ENCODE measurements at places on chromosomes 13 and 19.

GRCh38 chr19:51127755-51128154 is 3.0 kb downstream of the SIGLEC9 start:
- no peak for DNase-seq

GRCh38 chr13:97945792-97946419 is 7.6 kb upstream of the IPO5 start:
- no peak for DNase-seq

DNA sequence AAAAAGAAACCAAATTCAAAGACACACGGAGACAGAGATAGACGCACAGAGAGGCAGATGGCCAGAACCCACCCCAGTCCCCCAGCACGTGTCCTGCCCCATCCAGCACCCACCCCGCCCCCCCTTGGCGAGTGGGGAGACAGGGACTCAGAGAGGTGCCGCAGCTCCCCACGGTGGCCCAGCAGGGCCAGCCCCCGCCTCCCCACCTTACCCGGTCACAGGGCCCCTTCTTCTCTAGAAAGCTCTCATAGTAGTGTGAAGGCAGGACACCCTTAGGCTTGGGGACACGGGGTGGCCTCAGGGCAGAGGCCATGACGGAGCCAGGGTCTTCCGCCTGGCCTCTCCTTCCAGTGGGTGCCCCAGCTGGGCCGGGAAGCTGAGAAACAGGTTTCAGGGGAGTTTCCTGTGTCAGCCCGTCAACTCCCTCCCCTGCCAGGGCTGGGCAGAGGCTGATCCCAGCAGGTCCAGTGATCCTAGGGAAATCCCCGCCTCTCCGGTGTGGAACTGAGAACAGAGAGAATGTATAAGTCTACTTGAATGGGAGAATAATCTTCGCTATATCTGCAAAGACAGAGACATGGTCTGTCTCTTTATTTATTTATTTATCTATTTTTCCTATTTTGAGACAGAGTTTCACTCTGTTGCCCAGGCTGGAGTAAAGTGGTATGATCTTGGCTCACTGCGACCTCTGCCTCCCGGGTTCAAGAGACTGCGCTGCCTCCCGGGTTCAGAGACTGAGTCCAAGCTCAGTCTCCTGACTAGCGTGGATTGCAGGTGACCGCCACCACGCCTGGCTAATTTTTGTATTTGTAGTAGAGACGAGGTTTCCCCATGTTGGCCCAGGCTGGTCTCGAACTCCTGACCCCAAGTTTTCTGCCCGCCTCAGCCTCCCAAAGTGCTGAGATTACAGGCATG is at the start of gene STAP2:
STAP2 (minus strand) TSS at position 387 of the 915 bp plus-strand sequence; CDS start at position 313, 74 bp downstream.
- DNase-seq, result no peak

GRCh38 chr13:76944456-76944855 is 3.9 kb upstream of the ACOD1 start:
- no peak for DNase-seq

GRCh38 chr13:28475916-28476725 is 18.8 kb downstream of the FLT1 start:
- no peak for DNase-seq

GRCh38 chr13:107360010-107360409 is 792.1 kb upstream of the ARGLU1 start:
- DNase-seq, result no peak

GRCh38 chr19:1138121-1138520 is 34.3 kb downstream of the GPX4 start:
- no peak for DNase-seq

- DNase-seq, result no peak
Measured at GRCh38 chr19:10968527-10969135, 7.8 kb downstream of the SMARCA4 start.

DNA sequence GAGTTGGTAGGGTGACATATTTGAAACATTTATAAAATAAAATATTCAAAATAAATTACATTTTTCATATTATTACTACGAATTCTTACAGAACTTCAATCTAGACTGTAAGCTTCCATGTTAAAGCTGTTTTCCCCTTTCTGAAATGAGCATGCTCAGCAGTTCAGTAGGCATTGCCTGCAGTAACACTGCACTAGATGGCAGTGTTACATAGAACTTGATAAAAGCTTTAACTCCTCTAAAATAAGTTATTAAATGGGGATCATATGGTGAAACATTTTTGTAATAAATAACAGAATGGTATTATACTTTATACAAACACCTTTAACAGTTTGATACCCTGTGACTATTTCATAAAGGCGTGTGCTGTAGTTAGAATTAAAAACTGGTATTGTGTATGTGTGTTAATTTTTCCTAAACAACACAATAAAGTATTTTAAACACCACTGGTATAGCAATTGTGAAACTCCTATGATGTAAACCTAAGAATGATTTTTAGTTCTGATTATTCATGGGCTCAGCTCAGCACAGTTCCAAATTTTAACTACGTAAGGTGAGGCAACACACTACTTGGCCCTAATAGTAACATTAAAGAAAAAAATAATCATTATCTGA is 11.6 kb upstream of the GPR18 start:
- no peak for DNase-seq

DNA sequence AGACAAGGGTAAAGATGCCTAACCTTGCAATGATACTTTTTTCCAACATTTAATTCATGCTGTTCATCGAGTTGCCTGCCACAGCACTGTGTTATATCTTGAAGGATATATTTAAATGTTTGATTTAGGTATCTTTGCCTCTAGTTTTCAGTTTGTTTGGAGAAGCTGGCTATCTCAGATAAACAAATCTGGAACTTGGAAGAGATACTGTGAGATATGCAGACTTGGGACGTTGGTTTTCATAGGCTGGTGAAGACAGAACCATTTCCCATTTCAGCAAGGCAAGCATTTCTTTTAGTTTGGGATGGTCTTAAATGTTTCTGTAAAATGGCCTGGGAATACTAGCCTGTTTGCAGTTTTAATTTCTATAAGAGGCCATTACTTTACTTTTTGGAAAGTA is 3.3 kb downstream of the RNASEH2B start:
- no peak for DNase-seq

DNA sequence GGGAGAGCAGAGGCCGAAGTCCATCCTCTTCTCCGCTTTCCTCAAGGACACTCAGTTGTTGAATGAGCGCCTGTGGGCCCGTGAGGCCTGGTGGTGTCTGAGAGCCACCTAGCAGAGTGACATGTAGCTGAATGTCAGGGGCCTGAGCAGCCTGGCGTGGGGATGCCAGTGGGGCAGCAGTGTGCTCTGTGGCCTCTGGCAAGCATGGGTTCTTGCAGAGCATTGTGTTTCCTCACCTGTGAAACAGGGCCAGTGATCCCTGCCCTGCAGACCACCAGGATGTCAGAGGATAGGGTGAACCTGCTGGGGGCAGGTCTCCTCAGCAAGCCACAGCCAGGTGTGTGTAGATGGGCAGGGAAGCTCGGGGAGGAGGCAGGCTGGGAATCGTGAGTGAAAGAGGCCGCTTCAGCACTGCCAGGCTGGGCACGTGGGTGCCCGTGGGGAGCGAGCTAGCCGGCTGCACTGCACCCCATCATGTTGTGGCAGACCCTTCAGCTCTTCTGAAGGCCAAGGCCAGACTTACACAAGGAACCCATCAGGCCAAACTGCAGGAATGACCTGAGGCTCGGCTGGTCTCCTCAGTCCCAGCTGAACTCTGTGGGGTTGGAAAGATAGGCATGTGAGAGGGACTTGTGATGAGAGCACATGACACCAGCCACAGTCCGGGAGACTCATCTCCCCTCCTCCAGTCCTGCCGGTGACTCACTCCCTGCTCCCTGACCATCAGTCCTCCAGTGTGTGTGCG is 5.0 kb downstream of the PPP1R37 start:
- DNase-seq, result no peak

DNA sequence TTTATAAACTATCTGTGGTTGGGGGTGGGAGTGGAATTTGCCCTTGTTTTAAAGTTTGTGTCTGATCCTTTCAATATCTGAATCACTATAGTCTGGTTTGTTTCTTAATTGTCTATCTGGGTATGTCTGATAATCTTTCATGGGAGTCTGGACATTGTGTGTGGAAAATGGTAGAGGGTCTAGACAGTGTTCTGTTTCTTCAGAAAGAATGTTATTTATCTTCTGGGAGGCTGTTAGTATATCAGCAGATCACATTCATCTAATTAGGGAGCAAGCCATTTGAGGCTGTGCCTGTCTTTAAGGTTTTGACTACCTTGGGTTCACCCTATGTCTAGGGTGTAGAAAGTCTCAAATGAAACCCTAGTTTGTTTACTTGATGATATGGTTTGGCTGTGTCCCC is 110.5 kb downstream of the NDFIP2 start:
- no peak for DNase-seq

DNA sequence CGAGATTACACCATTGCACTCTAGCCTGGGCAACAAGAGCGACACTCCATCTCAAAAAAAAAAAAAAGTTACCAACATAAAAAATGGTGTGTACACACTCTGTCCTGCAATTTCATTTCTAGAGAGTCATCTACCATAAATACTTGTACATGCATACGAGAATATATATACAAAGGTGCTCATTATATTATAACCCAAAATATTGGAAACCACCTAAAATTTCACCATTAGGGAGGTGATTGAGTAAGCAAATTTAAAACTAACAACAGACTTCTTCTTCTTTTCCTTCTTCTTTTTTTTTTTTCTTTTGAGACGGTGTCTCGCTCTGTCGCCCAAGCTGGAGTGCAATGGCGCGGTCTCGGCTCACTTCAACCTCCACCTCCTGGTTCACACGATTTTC is 7.4 kb upstream of the C5AR1 start:
- no peak for DNase-seq

DNA sequence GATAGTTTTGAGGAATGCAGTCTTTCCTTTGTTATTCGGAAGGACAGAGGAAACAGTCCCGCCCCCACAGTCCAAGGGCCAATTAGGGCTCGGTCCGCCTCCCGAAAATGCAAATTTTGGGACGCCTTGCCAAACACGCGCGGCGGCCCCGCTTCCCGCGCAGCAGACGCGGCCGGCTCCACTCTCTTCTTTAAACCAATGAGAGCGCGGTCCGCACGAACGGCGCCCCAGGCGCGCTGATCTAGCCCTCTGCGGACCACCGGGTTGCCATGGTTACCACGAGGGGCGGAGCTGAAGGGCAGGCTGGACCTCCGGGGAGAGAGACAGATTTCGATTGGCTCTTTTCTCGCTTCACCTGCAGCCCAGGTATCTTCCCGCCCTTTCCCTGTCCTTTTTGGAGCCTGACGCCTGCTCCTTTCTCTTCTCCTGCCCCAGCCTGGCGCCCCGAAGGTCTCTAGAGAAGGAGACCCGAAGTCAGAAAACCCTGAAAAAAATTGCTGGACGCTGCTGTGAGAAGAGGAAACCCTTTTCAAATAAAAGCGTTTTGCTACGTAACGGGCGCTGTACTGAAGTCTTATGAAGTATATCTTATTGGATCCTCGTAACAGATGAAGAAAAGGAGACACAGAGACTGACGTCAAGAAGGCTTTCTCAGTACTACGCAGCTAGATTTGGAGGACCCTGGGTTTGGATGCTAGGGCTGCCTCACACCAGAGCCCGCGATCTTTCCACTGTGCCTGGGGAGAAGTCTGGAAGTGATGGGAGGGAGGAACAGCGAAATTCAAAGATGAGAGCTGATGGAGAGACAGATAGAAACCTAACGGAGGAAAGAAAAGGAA is 2.0 kb downstream of the PTH2 start:
- DNase-seq, result no peak

- no peak for DNase-seq
Measured at GRCh38 chr13:24905242-24905641, 141.3 kb downstream of the RNF17 start.

DNA sequence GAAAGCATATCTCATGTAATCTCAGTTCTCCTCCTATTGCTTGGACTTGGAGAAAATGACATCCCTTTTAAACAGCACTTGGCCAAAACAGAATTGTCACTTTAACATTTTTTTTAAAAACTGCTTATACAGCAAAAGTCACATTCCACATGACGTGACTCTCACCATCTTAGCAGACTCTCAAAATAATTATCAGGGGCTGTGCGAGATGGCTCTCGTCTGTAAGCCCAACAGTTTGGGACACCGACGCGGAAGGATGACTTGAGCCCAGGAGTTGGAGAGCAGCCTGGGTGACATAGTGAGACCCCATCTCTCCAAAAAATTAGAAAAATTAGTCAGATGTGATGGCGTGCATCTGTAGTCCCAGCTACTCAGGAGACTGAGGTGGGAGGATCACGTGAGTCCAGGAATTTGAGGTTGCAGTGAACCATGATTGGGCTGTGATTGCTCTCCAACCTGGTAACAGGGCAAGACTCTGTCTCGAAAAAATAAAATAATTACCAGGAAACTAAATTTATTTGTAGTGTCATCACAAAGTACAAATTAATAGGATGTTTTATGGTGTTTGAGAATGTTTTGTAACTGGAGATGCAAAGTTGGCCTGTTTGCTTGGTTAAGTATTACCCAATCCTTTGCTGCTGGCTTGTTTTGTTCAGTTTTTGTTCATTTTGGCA is 8.8 kb downstream of the SAFB start:
- DNase-seq, result no peak

GRCh38 chr13:31012655-31013024 is 80.2 kb downstream of the TEX26 start:
- DNase-seq, result no peak
